ENCODE measurements at places on chromosomes 12 and 14.

GRCh38 chr14:104155513-104155912 lies 17.1 kb downstream of the KIF26A start:
- no peak for DNase-seq

- DNase-seq: no peak
Observed at GRCh38 chr12:116434155-116435011, 124.8 kb upstream of the MAP1LC3B2 start.

GRCh38 chr14:68843471-68844209 lies 50.8 kb upstream of the ZFP36L1 start:
- peak; percentile 83 for DNase-seq

- DNase-seq: no peak
Observed at GRCh38 chr12:65434737-65435136, 156.3 kb downstream of the MSRB3 start.

DNA sequence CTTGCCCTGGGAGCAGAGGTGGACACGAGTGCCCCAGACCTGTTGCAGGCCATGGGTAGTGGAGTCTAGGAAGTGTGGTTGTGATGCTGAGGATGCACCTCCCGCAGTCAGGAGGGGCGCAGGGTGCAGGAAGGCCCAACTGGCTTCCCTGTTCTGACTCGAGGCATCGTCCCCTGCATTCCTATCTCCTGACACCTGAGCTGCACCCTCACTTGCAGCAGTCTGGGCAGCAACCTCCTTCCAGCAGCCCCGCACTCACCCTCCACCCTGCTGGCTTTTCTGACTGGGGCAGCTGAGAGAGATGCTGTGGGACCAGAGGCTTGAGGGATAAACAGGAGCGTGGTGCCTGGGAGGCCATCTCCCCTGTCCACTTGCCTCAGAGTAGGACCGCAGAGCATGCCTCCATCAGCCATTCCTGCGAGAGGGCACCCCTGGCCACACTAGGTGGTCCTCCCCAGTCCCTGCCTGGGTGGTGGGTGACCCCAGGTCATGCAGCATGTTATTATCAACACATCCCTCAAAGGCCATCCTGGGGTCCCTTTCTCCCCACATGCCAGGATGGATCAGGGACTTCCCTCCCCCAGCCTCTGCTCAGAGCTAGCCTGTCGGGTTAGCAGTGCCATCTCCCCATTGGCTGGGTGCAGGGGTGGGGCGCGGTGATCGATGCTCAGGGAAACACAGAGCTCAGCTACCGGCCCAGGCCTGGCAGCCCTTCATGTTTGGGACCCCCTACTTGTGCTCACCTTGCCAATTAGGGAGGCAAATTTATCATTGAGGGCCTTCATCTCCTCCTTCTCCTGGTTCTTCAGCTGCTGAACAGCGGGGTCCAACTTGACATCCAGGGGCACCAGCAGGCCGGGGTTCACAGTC lies 719 bp downstream of the KRT80 start:
- no peak for DNase-seq

DNA sequence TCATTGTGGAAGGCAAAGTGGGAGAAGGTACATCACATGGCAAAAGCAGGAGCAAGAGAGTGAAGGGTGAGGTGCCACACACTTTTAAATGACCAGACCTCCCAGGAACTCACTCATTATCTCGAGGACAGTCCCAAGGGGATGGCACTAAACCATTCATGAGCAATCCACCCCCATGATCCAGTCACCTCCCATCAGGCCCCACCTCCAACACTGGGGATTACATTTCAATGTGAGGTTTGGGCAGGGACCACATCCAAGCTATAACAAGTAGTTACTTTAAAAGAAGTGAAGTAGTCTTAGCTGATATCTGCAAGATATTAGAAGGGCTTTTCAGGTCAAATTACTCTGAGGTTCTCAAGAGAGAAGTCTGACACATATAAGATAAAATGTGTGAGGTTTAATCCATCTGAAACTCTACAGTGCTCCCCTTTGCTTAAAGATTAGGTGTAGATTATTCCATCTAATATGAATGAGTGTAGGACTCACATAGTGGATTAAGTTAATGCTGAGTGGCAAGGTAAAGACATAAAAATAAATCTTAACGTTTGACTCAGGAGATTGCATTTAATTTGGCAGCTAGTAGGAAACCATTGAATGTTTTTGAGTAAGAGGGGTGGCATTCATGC lies 130.8 kb downstream of the TMX1 start:
- DNase-seq: no peak

DNA sequence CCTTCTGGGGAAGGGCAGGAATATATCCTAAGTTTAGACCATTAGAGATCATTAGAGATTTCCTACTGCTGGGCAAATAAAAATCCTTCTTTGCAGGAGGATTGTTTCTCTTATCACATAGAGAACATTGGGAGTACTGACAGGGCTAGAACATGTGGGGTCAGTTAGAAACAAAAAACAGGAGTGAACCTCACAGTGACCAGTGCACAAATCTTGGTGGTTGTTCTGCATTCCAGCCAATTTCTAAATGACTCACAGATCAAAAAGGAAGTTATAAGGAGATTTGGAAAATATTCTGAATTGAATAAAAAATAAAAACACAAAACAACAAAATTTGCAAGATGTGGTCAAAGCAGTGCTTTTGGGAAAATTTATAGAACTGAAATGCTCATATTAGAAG lies 118.8 kb downstream of the LLPH start:
- DNase-seq: no peak

GRCh38 chr14:99812892-99813291 lies 19.7 kb downstream of the EML1 start:
- DNase-seq: no peak

- DNase-seq: no peak
Observed at GRCh38 chr12:68865399-68866164, 57.6 kb downstream of the MDM2 start.

GRCh38 chr12:110744151-110744571 lies 1.5 kb upstream of the PPP1CC start:
- DNase-seq: no peak

- no peak for DNase-seq
Observed at GRCh38 chr14:104149278-104149595, 10.8 kb downstream of the KIF26A start.

- DNase-seq: no peak
Observed at GRCh38 chr12:8606890-8607289, 5.8 kb downstream of the AICDA start.

GRCh38 chr14:23078692-23079116 lies 16.2 kb downstream of the ACIN1 start:
- DNase-seq: no peak

DNA sequence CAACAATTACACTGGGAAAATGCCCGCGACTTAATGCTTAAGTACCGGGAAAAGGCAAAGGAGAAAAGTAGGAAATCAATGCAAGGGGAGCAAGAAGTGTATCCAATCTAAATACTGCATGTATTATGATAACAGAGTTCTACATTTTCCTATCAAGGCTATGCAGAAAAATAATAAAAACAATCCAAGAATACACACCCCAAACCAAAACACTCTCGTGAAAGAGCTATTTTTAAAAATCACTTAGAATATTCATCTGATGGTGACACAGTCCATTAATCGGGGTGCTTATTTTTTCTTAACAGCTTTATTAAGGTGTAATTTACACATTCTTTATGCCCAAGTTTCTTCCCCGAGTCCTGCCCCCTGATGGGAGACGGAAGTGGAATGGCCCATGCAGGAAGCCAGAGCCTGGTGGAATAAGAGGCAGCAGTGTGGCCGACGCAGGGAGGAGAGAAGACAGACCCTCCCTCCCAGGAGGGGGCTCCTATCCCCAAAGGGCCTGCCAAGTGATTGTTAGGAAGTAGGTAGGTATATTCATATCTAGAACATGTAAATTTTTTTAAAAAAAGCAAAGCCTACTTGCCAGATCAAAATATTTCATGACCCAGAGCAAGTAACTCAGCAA lies 174.3 kb downstream of the FOXN3 start:
- DNase-seq: no peak

- DNase-seq: no peak
Observed at GRCh38 chr12:111093428-111094142, 173.2 kb upstream of the MYL2 start.

GRCh38 chr14:60514378-60514740 lies 5.4 kb downstream of the SIX6 start:
- DNase-seq: peak; percentile 62

DNA sequence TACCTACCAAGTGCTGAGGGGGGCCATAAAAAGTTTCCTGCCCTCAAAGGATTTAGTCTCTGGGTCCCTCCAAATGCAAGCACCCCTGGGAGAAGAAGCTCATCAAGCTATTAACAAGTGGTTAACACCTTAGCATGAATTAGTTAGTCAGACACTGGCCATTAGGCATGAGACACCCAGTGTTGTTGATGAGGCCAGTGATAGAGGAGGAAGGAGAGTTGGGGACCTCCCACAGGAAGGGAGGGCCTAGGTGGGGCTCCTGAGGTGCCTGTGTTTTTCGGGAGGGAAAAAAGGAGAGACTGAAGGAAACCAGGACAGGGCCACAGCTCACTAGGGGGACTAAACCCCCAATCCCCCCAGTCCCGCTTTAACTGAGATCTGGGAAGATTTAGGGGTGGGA lies 4.5 kb upstream of the KRT71 start:
- no peak for DNase-seq

GRCh38 chr12:131369094-131369845 lies 341.6 kb upstream of the SFSWAP start:
- no peak for DNase-seq

DNA sequence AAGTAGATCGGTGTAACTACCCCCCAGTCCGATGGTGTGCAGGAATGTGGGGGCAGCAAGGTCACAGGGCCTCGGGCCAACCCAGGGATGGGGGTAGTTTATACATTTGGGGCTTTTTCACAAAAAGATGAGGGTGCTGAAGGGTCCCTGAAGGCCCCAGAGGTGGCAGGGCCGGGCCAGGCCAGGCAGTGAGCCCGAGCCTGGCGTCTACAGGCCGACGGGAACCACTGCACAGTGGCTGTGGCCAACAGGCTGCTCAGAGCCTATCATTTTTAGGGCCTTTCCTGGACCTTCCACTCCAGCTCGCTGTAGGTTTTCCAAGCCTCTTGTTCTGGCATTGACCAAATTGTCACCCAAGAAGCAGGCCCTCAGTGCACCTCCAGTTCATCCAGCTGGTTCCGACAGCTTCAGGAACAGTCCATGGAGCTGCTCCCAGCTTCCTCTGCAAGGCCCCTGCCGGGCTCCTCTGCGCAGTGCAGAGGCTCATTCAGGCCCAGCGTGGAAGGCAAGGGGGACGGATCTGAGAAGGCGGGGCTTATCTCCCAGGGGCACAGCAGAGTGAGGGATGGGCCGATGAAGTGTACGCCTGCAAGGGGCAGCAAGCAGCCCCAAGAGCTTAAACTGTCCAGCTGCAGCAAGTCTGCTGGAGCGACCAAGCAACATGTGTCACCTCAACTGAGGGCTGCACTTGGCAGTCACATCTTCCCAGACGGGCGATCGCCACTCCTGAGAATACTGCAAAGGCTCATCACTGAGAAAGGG lies 13.9 kb downstream of the CDCA4 start:
- DNase-seq: no peak

DNA sequence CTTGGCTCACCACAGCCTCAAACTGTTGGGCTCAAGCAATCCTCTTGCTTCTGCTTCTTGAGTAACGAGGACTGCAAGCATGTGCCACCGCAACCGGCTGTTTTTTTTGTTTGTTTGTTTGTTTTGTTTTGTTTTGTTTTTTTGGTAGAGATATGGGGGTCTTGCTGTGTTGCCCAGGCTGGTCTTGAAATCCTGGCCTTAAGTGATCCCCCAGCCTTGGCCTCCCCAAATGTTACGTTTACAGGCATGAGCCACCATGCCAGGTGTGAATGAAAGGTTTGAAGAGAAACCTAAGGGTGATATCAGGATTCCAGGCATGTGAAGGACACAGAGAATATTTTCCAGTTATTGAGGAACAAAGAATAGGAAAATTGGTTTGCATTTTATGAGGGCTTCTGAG lies 45.0 kb downstream of the ANO6 start:
- DNase-seq: no peak

DNA sequence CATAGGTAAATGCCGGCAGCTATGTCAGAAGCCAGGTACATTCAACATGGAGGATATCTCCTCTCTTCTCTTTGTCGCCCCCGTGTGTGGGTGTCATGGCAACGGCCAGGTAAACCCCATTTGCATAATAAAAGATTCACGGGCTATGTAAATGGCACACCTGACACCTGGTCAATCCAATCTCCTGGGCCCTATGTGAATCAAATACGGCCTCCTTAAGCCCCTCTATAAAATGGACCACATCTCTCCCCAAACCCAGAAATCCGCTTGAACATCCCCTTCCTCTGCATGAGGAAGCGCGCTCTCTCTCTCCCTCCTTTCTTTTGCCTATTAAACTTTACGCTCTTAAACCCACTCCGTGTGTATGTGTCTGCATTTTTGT lies 363.7 kb downstream of the SOX5 start:
- DNase-seq: no peak

GRCh38 chr14:51931308-51931707 lies 58.0 kb upstream of the RTRAF start:
- no peak for DNase-seq

DNA sequence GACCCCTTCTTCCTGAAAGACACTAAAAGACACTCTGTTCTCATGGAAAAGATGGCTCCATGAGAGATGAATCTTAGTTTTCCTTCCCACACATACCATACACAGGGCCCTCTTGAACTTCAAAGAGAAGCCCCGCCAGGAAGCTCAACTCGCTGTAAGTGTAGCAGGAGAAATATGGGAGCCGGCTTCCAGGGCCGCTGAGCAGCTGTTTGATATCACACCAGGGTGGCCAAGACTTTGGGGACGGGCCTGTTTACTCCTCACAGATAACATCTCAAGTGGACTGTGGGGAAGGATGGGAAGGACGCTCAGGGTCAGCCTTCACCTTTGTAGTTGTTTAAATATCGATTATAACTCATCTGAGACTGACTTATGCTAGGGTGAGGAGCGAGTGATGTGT lies 235.5 kb upstream of the TBX3 start:
- DNase-seq: no peak

GRCh38 chr12:7108796-7109571 lies at the start of gene C1RL:
TSS of gene C1RL (minus strand) at chr12:7109214. CDS start at chr12:7109180, 34 bp downstream.
- peak; percentile 50 for DNase-seq

- DNase-seq: no peak
Observed at GRCh38 chr14:106185837-106186233, 659.5 kb downstream of the TMEM121 start.

GRCh38 chr14:105442834-105443233 lies 23.2 kb downstream of the MTA1 start:
- no peak for DNase-seq

GRCh38 chr14:32137313-32137712 lies 60.2 kb downstream of the ARHGAP5 start:
- DNase-seq: no peak

DNA sequence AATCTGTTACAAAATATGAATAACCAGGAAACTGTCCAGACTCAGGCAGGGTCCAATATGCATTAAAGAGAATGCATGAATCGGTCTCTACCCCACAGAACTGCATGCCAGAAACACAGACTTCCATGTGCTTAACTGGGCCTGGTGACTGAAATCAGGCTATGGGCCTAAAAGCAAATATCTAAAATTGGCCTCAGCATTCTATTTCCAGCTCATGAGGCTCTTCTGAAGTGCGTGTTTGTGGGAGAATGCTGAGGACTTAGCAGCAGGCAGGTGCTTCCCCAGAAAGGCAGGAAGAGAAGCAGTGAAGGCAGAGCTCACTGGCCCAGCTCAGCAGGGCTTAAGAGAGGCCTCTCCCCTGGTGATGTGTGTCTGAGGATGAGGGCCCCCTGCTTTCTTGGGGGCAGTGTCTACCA lies 48.5 kb downstream of the ADGRD1 start:
- DNase-seq: no peak
